ENCODE measurements at places on chromosomes 4 and X. TPM values are rescaled to one million over a fixed set of nuclear protein-coding genes. Genes with fewer than 3 reads are reported as not detected.

The EVC gene
- not detected for total RNA-seq

The STK32B gene
- not detected for total RNA-seq

DNA sequence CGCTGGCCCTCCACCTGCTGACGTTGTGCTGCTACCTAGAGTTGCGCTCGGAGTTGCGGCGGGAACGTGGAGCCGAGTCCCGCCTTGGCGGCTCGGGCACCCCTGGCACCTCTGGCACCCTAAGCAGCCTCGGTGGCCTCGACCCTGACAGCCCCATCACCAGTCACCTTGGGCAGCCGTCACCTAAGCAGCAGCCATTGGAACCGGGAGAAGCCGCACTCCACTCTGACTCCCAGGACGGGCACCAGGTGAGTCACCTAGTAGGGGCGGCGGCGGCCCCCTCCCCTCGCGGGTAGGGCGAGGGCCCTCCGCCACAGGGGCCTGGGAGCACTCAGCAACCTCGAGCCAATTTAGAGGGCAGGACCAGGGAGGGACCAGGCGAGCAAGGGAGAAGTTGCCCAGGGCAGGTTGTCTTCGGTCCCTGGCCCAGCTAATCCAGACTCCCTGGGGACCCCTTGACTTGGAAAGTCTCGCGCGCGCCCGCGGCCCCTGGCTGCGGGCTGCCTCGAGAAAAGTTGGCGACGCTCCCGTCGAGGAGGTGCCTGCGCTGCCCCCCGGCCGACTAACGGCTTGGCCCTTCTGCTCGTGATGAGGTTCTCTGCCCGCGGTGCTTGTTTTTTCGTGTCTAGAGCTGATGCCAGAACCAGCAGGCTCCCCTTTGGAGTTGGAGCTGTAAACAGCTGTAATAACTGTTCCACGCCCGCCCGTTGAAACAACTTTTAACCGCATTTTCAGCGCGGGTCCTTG lies 717 bp downstream of the EDA start:
- DNase-seq = no peak

- DNase-seq = no peak
Measured at GRCh38 chr4:89316211-89316610, 8.6 kb upstream of the GPRIN3 start.

The CLCN5 gene
- total RNA-seq = 4.2 TPM

GRCh38 chrX:129462707-129463106 lies 60.6 kb downstream of the SMARCA1 start:
- no peak for DNase-seq

- DNase-seq = no peak
Measured at GRCh38 chr4:165325732-165326512, 1.5 kb upstream of the MSMO1 start.

GRCh38 chrX:107818900-107819521 lies 6.7 kb upstream of the MID2 start:
- DNase-seq = peak; percentile 6

- DNase-seq = no peak
Measured at GRCh38 chr4:99852199-99852749, 35.6 kb downstream of the DAPP1 start.

The ADGRG4 gene
- not detected for total RNA-seq

The ARMCX1 gene
- total RNA-seq = not detected

GRCh38 chr4:112765317-112765974 lies 128.5 kb downstream of the LARP7 start:
- peak; percentile 65 for DNase-seq

GRCh38 chr4:150280081-150280895 lies 202.0 kb downstream of the DCLK2 start:
- DNase-seq = no peak

The NKRF gene
- 19.3 TPM for total RNA-seq

The RHOXF2 gene
- total RNA-seq = not detected

GRCh38 chrX:68846536-68846935 lies 17.7 kb downstream of the EFNB1 start:
- DNase-seq = no peak

GRCh38 chr4:169024762-169025161 lies 14.7 kb upstream of the CBR4 start:
- peak; percentile 19 for DNase-seq

The HS6ST2 gene
- not detected for total RNA-seq

DNA sequence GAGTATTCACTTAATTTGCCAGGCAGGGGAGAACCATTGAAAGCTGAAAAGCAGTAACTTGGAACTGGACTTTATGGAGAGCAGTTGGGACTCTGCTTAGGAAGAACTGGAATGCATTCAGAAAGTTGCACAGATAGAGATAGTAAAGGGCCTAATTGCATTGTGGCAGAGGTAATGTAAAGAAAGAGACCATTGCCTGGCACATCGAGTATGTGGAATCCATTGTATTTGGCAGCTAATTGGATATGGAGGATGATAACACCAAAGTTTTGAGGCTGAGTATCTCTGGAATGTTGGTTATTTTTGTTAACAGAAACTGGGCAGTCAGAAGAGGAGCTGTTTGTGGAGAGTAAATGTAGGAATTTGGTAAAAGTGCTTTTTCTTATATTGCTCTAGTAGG lies 169.9 kb downstream of the BMPR1B start:
- DNase-seq = no peak

- DNase-seq = no peak
Measured at GRCh38 chr4:95317085-95317793, 231.5 kb downstream of the UNC5C start.

The AMBN gene
- not detected for total RNA-seq

The CAMK2D gene
- 104 TPM for total RNA-seq

DNA sequence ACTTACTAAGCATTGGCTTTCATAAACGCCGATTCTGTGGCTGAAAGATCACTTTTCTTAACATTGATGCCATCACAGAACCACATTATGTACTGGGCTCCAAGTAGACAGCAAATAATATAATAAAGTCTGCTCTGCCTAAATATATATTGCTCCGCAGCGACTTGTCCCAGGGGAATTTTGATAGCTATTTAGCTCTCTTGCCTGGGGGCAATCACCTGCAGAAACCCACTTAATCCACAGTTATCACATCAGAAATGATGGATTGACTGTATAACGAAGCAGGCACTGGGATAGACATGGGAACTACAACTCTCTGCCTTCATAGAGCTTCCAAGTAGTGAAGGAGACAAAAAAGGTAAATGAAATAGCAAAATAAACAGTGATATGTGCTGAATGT lies 48.0 kb upstream of the MYOZ2 start:
- DNase-seq = no peak

GRCh38 chrX:150446151-150446550 lies 83.0 kb downstream of the MAMLD1 start:
- no peak for DNase-seq

DNA sequence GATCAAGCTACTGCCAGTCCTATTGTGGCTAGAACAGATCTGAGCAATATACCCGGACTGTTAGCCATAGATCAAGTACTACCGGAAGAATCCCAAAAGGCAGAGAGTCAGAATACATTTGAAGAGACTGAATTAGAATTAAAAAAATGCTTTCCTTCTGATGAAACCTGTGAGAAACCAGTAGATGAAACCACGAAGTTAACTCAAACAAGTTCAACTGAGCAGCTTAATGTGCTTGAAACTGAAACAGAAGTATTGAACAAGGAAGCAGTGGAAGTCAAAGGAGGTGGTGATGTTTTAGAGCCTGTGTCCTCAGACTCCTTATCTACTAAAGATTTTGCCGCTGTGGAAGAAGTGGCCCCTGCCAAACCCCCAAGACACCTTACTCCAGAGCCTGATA lies 46.8 kb downstream of the WDR44 start:
- no peak for DNase-seq

- DNase-seq = no peak
Measured at GRCh38 chr4:26779674-26780073, 81.0 kb upstream of the STIM2 start.

- peak; percentile 29 for DNase-seq
Measured at GRCh38 chr4:3009422-3009821, 46.1 kb downstream of the GRK4 start.

The PPEF2 gene
- not detected for total RNA-seq

The WAS gene
- 89.7 TPM for total RNA-seq

DNA sequence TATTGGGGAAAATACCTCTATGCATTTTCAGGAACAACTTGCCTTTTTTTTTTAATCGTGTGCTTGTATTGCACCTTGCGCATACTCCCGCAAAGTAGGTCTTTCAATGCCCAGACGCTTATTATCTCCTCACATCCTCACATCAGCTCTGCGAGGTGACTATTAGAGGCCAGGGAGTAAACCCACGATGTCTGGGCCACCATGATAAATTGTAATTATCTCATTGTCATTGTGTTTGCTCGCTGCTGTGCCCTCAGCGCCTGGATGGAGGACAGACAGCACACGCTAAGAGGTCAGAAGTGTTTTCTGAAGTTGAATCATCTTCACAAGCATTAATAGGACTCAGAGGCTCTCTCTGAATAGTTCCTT lies 1.0 kb upstream of the RELL1 start:
- DNase-seq = no peak

The MAGEB17 gene
- total RNA-seq = not detected

All from OCI-LY7 (cell line).